ENCODE measurements at places on chromosomes 3 and 15. TPM values are rescaled to one million over a fixed set of nuclear protein-coding genes. Genes with fewer than 3 reads are reported as not detected.

- DNase-seq: no peak
These were observed 37.8 kb upstream of the MUC4 start for GRCh38 chr3:195849322-195850074.

DNA sequence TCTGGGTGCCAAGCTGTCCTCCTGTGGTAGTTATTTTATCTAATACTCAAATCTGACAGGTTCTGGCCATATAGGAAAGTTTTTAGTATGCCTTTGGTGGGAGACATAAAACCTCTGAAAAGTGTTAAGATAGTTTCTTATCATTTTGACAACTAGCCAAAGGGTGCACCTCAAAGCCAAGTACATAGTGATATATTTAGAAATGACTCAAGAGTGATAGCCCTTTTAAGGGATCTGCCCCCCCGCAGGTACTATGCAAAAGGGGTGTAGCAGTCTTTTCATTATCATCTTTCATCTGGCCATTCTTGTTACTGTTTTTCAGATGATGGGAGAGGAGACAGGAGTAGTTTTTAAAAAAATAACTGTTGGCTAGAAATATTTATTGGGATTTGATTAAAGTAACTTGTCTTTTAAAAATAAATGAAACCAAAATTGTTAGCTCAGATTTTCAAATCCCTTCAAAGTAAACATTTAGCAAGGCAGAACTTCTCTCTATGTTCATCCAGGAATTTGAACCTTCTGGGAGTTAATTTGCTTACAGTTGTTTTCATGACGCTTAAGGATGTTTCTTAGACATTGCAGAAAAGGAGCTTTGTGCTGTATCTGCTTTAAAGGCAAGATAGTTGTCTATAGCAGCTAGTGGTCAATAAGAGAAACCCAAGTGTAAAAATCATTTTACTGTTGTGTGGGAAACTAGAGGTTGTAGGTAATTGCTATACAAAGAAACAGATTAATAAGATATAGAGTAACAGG, 5.1 kb downstream of the PHLDB2 start:
- no peak for DNase-seq

- no peak for DNase-seq
These were observed 19.7 kb downstream of the ANKDD1A start for GRCh38 chr15:64931381-64931780.

DNA sequence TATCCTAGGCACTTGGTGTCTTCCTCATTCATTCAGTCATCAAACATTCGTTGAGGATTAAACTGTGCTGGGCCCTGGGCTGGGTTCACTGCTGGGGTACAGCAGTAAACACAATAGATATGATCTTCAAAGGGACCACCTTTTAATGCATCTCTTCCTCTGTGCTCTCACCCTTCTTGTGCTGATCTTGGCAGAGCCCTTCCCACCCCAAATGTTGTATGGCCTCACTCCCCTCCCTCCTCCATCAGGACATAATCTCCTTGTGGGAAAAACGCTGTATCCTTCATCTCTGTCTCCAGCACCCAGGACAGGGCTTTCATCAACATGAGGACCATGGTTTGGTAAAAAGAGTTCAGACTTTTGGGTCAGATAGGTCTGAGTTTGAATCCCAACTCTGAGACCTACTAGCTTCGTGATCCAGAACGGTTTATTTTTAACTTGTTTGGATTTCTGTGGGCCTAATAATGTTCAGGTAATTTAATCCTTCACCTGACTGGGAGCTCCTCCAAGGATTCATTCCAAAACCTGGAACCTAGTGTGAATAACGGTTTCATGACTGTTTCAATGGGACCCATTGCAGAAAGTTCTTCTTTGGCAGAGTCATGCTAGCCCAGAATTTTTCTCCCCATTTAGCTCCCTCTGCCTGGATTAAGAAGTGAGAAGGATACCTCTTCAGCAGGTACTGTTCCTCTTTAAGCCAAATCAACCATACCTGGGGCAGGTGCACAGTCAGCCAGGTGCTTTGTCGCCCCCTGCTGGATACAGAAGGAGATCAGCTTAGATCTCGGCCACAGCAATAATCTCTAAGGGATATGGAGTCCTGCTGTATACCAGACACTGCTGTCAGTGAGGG, 5.2 kb upstream of the WNT7A start:
- no peak for DNase-seq

GRCh38 chr3:152550284-152550683, 281.6 kb downstream of the MBNL1 start:
- DNase-seq: no peak

- DNase-seq: no peak
These were observed 133.0 kb upstream of the SOX2 start for GRCh38 chr3:181578743-181579142.

Gene CCR4
- 1.6 TPM for total RNA-seq
